Esophagus squamous epithelium (tissue), 5 donors: ENCODE measurements at places on chromosomes 11 and 22.

GRCh38 chr11:69313992-69314391 lies 20.0 kb downstream of the MYEOV start:
- no peak for DNase-seq

DNA sequence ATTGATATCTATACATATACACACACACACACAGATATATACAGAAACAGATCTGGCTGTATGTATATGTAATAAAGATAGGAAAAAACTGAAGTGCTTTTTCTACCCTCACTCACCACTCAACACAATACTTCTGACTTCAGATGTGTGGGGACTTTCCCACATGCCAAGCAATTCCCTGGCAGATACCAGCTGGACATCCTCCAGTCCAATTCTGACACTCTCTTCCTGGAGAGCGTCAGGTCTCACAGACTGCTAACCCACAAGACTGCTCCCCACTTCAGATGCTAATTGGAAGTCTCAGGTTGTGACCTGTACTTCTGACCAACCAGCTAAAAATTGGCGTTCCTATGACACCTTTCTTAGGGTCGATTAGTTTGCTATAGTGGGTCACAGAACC lies 140.6 kb downstream of the ATG16L2 start:
- no peak for DNase-seq

DNA sequence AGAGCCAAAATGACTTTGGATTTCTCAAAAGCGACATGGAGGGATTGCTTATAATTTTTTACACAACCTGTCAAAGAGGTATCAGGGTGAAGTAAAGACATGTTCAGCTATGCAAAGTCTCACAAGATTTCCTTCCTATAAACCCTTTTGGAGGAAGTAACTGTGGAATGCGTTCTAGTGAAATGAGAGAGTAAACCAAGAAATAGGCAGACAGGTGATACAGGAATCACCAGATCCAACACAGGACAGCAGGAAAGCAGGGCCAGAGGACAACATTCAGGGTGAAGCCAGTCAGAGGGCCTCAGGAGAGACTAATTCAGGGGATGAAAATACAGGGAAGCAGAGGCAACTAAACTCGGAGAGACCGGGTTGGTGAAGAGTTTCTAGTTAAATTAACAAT lies 90.4 kb upstream of the MTNR1B start:
- DNase-seq, result no peak

- DNase-seq, result no peak
Observed at GRCh38 chr11:66885950-66886440, 29.1 kb downstream of the LRFN4 start.

DNA sequence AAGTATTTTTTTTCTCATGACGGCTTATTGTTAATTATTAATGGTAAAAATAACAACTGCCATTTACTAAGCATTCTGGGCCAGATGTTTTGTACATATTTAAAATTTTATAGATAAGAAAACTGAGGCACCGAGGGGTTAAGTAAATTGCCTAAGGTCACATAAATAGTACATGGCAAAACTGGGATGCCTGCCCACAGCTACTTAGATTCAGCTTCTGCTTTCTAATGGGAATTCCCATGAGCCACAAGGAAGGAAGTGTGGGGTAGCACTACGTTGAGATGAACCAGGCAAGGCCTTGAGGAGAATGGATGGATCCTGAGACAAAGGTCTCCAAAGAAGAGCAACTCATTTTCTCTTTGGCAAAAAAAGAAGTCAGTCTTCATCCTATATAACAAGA lies 11.9 kb upstream of the PHF21A start:
- no peak for DNase-seq

GRCh38 chr11:106409222-106409621 lies 331.8 kb downstream of the AASDHPPT start:
- no peak for DNase-seq

DNA sequence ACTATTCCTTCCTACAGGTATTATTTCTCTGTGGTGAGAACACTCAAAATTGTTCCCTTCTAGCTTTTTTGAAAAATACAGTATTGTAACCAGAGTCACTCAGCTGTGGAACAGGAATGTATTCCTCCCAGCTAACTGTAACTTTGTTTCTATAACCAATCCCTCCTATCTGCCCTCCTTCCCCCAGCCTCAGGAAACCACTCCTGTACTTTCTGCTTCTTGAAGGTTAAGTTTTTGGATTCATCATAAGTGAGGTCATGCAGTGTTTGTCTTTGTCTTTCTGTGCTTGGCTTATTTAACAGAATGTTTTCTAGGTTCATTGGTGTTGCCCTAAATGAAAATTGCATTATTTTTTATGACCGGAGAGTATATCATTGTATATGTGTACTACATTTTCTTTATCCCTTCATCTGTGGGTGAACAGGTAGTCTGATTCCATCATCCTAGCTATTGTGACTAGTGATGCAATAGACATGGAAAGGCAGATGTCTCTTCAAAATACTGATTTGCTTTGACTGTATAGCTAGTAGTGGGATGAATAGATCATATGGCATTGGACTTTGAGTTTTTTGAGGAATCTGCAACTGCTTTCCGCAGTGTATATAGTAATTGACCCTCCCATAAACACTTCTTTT lies 112.9 kb upstream of the GRK3 start:
- DNase-seq, result no peak

GRCh38 chr11:68610452-68611116 lies 73.8 kb upstream of the GAL start:
- DNase-seq, result no peak

GRCh38 chr22:48757985-48758561 lies 1069.6 kb downstream of the BRD1 start:
- DNase-seq, result no peak
